ENCODE measurements at places on chromosomes 4 and X.

GRCh38 chr4:119206178-119206577, 6.3 kb upstream of the USP53 start:
- no peak for DNase-seq

GRCh38 chr4:60611762-60612496, 588.2 kb upstream of the ADGRL3 start:
- no peak for DNase-seq

DNA sequence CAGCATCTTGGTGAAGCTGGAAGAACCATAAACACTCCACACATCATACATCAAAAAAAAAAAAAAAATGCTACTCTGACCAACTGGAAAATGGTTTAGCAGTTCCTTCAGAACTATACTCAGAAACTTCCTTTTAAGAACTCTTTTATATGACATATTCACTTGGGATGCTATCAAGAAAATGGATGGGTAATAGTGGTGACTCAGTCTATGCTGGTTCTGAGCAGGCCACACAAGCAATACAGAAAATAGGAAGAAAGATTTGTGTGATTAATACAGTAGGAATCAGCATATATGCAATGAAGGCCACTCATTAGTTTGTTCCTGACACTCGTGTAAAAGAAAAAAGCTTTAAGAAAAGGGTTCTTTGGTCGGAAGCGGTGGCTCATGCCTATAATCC, 123.5 kb upstream of the FAT4 start:
- DNase-seq: no peak

DNA sequence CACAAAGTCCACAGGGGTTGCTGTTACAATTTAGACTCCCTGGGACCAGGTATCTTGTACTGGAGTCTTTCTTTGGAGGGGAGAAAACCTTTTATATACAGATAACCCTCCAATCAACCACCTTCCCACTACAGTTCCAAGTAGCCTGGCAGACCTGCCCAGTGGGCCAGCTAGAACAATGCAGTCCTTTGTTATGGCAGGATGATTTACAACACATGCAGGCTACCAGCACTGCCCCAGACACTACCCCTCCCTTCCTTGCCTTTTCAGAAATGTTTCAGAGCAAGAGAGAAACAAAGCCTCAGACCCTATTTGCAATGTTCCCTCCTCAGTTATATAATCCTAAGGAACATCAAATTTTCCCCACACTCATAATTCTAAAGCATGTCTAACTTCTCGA, 11.1 kb downstream of the RASL11B start:
- DNase-seq: no peak

DNA sequence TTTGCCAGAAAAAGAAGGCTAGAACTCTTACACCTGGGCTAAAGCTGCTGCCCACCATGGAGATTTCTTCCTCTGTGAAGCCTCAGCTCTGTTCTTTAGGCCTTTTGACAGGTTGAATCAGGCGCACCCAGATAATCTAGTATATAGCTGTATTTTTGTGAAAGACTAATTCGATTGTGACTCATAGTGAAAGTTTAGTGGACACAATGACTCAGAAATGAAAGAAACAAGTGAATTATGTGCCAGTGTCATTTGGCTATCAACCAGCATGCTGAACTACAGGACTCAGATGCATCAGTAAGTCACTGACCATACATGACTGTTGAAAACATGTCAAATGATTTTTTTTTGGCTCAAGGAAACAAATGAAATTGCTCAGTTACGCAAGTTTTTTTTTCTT, 425.4 kb downstream of the SLITRK2 start:
- no peak for DNase-seq

- no peak for DNase-seq
Observed at GRCh38 chrX:153717445-153717844, 6.7 kb downstream of the BCAP31 start.

DNA sequence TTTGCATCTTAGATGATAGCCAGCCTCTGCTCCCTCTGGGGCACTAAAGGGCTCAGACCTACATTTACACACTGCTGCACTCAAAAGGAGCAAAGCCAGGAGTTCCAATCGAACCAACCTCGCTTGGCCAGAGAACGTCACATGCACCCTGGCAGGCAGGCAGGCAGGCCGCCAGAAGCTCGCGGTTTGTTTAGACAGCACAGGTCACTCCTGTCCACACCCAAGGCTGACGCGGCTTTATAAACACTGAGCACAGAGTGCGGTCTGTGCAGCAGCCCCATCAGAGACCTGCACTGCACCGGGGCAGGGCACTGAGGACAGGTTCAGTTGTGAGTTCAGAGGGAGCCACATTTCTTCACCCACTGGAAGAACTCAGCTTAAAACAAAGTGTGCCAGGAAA, 143.9 kb downstream of the BCOR start:
- DNase-seq: no peak

GRCh38 chr4:37597034-37597433, 89.1 kb downstream of the RELL1 start:
- DNase-seq: no peak

DNA sequence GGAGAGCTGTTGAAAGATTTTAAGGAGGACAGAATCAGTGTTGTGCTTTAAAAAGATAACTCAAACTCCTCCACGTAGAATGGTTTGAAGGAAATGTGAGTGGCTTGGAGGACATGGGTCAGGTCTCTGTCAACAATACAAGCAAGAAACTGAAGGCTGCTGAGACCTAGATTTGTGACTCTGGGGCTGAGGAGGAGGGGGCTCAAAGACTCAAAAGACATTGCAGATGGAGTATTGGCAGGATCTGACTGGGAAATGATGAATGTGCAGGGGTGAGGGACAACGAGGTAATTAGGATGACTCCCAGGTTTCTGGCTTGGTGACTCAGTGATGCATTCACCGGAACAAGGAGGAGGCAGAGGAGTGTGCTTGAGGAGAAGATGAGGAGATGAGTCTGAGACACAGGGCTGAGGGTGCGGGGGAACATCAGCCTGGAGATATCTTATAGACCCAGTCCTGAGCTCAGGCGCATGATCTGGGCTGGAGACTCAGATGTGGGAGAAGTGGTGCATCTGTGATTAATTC, 3.3 kb upstream of the RPS4X start:
- no peak for DNase-seq

GRCh38 chr4:38122060-38122459, 161.9 kb downstream of the PTTG2 start:
- no peak for DNase-seq

- no peak for DNase-seq
Observed at GRCh38 chr4:46818604-46819003, 90.4 kb downstream of the COX7B2 start.

DNA sequence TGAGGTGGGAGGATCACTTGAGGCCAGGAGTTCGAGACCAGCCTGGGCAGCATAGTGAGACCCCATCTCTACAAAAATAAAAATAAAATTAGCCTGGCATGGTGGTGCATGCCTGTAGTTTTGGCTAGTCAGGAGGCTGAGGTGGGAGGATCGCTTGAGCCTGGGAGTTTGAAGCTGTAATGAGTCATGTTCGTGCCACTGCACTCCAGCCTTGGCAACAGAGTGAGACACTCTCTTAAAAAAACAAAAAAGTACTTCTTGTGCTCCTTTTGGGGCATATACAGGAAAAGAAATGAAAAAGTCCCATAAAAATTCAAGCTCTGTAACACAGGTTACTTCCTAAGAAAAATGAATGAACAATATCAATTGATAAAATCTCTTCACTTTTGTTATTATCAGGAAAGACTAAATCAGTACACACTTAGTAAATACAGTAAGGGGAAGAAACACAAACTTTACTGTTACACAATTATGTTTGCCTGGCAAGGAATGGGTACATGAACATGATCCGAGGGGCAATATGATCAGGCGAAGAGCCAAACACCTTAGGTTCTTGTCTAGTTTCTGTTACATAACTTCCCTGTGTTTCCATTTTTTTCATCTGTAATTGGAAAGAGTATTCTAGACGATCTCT, 46.9 kb downstream of the CCDC158 start:
- no peak for DNase-seq

Measured in iPS DF 19.7 (cell line).